ENCODE measurements at places on chromosomes 13 and 19. TPM values are rescaled to one million over a fixed set of nuclear protein-coding genes. Genes with fewer than 3 reads are reported as not detected.

The CGB7 gene
- not detected for total RNA-seq

The IL11 gene
- total RNA-seq = not detected

The UQCR11 gene
- 44.6 TPM for total RNA-seq

GRCh38 chr13:112449545-112449930 is 73.4 kb downstream of the SPACA7 start:
- peak; percentile 25 for DNase-seq

The DAND5 gene
- total RNA-seq = not detected

The TMEM255B gene
- 5.7 TPM for total RNA-seq

The KCNC3 gene
- 20.8 TPM for total RNA-seq

DNA sequence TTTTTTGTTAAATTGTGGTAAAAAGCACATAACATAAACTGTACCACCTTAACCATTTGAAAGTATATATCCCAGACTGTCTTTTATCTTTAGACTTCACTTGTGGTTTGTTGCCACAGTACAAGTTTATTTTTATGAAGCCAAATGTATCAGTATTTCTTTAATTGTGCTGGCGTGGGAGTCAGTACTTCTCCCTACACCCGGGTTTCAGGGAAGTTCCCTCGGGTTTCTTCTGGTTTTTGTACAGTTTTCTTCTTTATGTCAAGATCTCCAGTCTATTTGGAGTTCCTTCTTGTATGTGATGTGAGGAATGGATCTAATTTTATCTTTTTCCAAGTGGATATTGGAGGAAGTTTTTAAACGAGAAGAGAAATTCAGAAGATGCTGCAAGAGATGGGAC is 20.5 kb downstream of the CCDC8 start:
- DNase-seq = no peak

GRCh38 chr13:90763476-90764150 is 583.9 kb upstream of the MIR17HG start:
- DNase-seq = no peak

DNA sequence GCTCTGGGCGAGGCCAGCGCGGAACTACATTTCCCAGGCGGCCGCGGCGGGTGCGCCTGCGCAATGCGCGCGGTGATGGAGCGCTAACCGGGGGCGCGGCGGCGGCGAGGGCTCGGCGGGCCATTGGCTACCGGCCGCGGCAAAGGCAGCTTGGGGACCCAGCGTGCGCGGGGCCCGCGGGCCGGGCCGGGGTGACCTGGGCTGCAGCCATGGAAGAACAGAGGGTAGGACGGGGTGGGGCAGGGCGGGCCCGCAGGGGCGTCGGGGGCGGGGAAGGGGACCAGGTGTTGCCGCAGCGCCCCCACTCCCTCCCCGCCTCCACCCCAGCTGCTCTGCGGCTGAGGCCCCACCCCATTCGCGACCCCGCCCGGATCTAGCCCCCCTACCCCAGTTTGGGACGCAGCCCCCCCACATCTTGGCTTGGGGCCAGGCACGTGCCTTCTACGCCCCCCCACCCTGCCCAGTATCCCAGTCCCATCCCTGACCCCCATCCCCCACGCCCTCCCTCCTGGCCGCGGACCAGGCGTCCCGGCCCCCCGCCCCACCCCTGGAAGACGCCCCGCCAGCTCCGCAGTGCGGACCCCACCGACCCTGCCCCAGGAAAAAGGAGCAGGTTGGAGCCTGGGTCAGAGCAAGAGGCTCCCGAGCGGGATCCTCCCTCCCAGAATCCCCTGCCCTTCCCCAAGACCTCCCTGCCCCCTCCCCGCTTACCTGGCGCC is at the start of gene FSD1:
FSD1 (plus strand) TSS at position 61 of the 719 bp plus-strand sequence; CDS start at position 210, 149 bp downstream.
- DNase-seq = no peak

The CEACAM8 gene
- total RNA-seq = 14.3 TPM

DNA sequence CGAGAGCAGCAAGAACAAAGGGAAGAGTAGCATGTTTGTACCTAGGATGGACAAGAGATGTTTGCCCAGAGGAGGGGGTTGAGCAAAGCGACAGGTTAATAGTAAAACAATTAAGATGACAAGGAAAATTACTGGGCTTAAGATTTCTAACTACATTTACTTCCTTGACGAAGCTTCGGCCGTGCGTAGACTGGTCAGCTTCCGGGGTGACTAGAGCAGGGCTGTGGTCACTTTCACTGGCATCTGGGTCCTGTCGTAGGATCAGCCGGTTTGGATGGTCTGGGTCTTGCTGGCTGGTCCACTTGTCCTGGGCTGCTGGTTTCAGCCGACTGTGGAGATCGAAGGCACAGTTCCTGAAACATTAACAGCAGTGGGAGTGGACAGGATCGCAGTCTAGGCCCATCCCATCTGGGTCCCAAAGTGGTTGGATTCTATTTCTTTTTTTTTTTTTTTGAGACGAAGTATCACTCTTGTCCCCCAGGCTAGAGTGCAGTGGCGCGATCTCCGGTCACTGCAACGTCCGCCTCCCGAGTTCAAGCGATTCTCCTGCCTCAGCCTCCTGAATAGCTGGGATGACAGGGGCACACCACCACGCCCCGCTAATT is 5.0 kb upstream of the BSG start:
- DNase-seq = no peak

DNA sequence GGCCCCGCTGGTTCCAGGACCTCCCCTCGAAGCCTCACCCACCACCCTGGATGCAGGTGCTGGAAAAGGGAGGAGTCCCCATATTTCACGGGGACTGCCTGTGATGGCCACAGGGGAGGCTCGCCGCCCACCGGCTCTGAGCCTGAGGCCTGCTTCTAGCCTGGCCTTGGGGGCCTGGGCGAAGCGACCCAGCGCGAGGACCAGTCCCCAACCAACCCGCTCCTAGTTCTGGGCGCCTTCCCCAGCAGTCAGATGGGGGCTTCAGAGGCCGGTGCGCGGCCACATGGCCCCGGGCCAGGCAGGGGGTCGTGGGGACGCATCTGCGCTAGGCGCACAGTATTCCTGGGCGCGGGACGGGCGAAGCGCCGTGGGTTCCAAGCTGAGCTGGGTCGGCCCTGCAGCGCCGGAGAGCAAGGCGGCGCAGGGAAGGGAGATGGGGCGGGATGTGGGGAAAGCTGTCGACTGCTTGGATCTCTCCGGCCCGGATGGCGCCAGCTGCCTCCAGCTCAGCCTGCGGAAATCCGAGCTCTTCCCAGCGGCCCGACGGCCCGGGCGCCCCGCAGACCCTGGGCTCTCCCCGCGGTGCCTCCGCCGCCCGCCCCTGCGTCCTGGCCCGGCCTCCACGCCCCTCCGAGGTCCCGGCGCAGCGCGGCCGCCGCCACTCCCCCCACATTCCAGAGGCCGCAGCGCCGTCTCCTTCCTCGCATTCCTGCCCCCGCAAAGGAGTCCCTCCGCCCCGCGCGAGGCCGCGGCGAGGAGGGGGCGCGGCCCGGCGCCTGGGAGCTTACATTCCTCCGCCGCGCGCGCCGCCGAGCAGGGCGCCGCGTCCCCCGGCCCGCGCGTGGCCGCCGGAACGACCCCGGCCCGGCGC is at the start of gene WTIP:
WTIP (plus strand) TSS at position 788 of the 871 bp plus-strand sequence. CDS start 217 bp downstream, outside the sequence.
- no peak for DNase-seq

- no peak for DNase-seq
Observed at GRCh38 chr13:75356421-75356820, 125.5 kb downstream of the TBC1D4 start.

- DNase-seq = no peak
Observed at GRCh38 chr19:8151767-8152035, 2.3 kb upstream of the FBN3 start.

DNA sequence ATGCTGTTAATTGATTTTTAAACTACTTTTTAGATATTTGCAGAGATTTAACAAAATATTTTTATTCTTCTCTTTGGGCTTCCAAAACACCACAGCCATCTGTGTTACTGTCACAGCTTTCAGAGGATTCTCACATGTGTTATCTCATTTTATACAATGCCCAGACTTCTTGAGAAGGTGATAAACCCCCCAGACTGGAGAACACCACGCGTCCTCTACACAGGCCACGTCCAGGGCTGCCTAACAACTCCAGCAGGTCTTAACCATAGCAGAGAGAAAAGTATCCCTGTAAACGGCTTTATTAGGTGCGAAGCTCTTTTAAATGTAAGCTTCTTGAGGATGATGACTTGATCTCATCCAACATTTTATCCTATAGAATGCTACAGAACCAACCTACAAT is 2.0 kb downstream of the GPR183 start:
- no peak for DNase-seq

The F10 gene
- total RNA-seq = 3.1 TPM

The KIR3DL1 gene
- 6.3 TPM for total RNA-seq

DNA sequence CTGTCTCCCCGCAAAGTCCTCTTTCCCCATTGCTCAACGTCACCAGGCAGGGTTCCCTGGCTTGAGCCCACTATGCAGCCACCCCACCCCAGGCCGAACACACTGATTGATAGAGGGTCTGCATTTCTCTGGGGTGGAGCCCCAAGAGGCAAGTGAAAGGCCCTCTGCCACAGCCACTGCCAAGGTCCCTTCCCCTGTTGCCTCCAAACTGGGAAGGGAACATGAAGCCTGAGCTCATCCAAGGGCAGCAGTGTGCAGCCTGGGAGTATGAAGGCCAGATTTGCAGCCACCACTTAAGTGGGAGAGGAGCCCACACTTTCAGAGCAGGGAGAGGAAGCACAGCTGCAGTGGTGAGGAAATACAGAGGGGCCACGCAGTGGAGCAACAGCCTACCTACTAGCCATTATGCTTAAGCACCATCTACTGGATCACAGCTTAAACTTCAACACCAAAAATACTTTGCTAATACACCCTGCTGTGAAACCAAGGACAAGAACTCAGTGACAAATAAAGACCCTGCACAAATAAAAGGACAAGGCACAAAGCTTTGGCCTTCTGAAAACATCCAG is 48.6 kb downstream of the UBL3 start:
- no peak for DNase-seq

GRCh38 chr19:30450100-30450499 is 77.9 kb downstream of the ZNF536 start:
- peak; percentile 62 for DNase-seq

Measured in spleen (tissue), 13 donors.